ENCODE measurements at places on chromosomes 11 and 22.

DNA sequence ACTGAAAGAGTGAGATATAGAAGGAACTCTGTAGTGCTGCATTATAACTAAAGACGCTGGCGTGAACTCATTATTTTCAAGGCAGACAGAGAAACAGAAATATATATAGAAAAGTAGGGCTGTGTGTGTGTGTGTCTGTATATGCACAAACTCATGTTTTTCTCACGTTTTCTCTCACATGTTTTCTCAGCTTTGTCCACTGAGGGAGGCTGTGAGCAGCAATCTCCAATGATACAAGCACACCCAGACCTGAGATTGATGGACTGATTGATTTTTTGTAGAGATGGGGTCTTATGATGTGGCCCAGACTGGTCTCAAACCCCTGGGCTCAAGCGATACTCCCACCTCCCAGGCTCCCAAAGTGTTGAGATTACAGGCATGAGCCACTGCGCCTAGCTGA lies 122.5 kb downstream of the SERGEF start:
- H3K36me3 ChIP-seq, result peaks cover 21% of the 10 kb centered on the region
- H3K27ac ChIP-seq, result no peak overlapping the region
- no peak overlapping the region for H3K4me3 ChIP-seq

DNA sequence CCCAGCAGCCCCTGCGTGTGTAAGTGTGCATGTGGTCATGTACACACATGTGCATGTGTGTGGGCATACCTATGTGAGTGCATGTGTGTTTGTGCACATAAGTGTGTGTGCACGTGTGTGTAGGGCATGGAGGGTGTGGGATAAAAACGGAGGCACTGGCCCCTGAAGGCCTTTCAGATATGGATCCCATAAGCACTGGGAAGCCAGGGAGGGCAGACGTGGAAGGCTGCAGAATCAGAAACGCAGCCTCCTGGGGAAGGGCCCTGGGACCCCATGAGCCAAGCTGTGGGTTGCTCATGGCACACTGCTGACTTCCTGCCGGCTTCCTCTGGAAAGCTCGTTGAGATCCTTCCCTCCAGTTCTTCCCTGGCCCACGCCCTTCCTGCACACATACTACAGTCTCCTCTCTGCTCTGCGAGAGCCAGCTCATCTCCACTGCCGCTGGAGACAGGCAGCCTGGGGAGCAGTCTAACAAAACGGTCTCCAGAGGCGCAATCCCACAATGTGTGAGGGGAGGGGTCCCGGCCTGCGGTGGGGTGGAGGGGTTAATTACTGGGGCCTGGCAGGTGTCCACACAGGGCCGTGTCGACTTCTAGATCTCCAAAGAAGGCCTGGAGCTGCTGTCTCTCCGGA lies 435.2 kb upstream of the B3GAT1 start:
- no peak for ATAC-seq
- no peaks in the 10 kb centered on the region for H3K36me3 ChIP-seq
- H3K27me3 ChIP-seq, result peaks cover 11% of the 10 kb centered on the region
- H3K4me3 ChIP-seq, result no peak overlapping the region

- H3K27me3 ChIP-seq, result no peaks in the 10 kb centered on the region
- no peak overlapping the region for H3K4me3 ChIP-seq
- no peaks in the 10 kb centered on the region for H3K36me3 ChIP-seq
Measured at GRCh38 chr11:100860318-100861155, 173.4 kb downstream of the ARHGAP42 start.

DNA sequence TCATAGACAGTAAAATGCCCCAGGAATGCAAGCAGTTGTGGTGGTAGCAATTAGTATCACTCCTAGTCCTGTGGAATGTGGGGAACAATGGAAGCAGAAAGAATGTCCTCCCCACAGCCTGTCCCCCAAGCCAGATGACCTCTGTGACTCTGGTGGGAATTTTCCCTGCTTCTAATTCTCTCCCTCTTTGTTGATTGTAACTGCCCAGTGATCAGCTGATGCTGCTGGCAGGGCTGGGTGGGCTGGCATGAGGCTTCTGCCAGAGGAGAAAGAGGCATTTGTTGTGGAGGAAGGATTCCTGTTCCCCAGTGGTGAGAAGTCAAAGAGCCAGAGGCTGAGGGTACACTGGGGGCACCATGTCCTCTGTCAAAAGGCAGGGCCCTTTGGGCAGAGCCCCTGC lies 116.7 kb upstream of the NCAM1 start:
- no peaks in the 10 kb centered on the region for H3K36me3 ChIP-seq
- ATAC-seq, result no peak
- no peak overlapping the region for H3K4me3 ChIP-seq

- no peaks in the 10 kb centered on the region for H3K27me3 ChIP-seq
- no peak overlapping the region for H3K4me3 ChIP-seq
- no peak for ATAC-seq
Measured at GRCh38 chr11:115672412-115672811, 168.2 kb upstream of the CADM1 start.

DNA sequence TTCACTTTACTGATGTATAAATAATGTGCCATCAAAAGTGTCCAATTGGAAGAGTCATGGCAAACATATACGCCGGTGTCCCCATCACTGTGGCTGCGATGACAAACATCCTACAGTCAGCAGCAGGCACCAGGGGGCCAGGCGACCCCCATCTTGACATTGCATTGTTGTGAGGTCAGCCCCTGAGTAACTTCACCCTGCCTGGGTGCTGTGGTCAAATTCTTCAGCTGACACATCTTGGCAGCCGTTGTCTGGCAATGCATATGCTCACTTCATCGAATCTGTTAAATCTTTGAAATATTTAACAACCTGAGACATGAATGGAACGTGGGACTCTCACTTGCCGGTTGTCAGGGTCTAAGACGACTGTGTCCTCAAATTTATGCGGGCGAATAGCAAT lies 430.9 kb downstream of the BRD1 start:
- H3K27ac ChIP-seq, result no peak overlapping the region
- no peak overlapping the region for H3K4me3 ChIP-seq
- H3K27me3 ChIP-seq, result peaks cover 9% of the 10 kb centered on the region
- H3K36me3 ChIP-seq, result no peaks in the 10 kb centered on the region

DNA sequence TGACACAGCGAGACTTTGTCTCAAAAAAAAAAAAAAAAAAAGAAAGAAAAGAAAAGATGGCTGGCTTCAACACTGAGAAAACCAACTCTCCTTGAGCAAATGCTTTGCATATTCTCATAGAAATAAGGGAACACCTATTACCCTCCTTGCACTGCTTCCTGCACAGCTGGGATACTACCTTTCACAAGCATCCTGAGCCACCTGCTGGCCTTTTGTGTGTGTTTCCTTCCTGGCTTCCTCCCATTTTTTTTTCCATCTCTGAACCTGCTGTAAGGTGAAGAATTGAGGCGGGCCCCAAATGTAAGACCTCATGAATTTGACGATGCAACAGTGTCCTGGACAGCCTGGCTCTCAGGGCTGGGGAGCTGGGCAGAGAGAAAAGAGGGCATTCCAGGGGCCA lies 1.9 kb upstream of the RFPL3 start:
- ATAC-seq, result no peak
- H3K4me1 ChIP-seq, result no peaks in the 10 kb centered on the region
- H3K27ac ChIP-seq, result no peak overlapping the region
- H3K27me3 ChIP-seq, result no peaks in the 10 kb centered on the region
- H3K4me3 ChIP-seq, result no peak overlapping the region

GRCh38 chr11:122723576-122723975 lies 68.1 kb downstream of the UBASH3B start:
- no peaks in the 10 kb centered on the region for H3K36me3 ChIP-seq
- H3K4me3 ChIP-seq, result peak overlapping the region; percentile 18
- H3K27me3 ChIP-seq, result no peaks in the 10 kb centered on the region
- H3K4me1 ChIP-seq, result peaks cover 34% of the 10 kb centered on the region

DNA sequence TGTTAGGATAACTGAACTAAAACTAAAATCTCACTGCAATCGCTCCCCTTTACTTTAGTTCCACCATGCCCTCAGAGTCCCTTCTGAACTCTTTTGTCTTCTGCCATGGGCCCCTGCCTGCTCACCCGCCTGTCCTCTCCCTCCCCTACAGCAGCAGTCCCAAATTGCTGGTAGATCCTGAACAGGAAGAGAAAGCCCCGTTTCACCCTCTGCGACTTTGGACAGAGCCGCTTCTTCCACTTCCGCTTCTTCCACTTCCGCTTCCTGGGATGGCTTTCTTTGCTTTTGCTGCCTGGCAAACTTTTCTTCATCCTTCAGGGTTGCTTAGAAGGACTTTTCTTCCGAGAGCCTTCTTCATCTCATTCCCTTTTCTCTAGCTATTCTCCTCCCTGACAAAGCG lies 35.7 kb upstream of the TLCD5 start:
- ATAC-seq, result no peak
- H3K27me3 ChIP-seq, result peaks cover 33% of the 10 kb centered on the region
- no peaks in the 10 kb centered on the region for H3K36me3 ChIP-seq
- no peak overlapping the region for H3K4me3 ChIP-seq
- H3K27ac ChIP-seq, result no peak overlapping the region

GRCh38 chr11:1942558-1943260 lies 4.4 kb upstream of the MRPL23 start:
- no peaks in the 10 kb centered on the region for H3K27me3 ChIP-seq
- peaks cover 8% of the 10 kb centered on the region for H3K4me1 ChIP-seq
- no peak overlapping the region for H3K4me3 ChIP-seq
- H3K36me3 ChIP-seq, result no peaks in the 10 kb centered on the region

GRCh38 chr11:117300283-117300663 lies 9.1 kb downstream of the BACE1-AS start:
- no peaks in the 10 kb centered on the region for H3K36me3 ChIP-seq
- no peak overlapping the region for H3K4me3 ChIP-seq
- ATAC-seq, result no peak
- peaks cover 5% of the 10 kb centered on the region for H3K4me1 ChIP-seq
- no peaks in the 10 kb centered on the region for H3K27me3 ChIP-seq

DNA sequence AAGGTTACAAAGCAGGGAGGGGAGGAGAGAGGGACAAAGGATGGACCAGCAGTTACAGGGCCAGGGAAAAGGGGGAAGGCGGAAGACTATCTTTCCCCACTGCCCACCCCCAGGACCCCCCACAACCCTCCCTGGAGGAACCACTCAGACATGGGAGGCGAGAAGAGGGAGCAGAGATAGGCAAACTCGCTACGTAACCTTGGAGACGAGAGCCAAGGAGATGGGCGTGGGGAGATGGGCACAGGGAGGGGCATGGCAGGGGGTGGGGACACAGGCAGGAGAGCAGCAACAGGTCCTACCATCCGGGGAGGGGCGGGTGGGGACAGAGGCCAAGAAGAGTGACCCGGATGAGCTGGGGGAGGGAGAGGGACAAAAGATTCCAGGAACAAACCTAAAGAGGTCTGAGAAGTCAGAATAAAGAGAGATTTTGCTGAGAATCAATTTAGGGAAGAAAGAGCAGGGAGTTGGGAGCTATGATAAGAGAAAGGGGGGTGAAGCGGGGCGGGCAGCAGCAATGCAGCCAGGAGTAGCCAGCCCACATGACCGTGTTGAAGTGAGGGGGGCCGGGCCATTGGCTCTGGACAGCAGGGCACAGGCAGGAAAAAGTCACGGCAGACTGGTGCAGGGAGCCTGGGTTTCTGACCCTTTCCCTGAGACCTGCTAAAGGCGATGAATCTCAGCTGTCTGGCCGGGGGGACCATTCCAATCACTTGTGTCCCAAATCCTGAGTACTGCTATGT lies 128.4 kb downstream of the BUD13 start:
- no peak overlapping the region for H3K4me3 ChIP-seq
- ATAC-seq, result no peak
- no peaks in the 10 kb centered on the region for H3K36me3 ChIP-seq
- peaks cover 12% of the 10 kb centered on the region for H3K27me3 ChIP-seq
- no peak overlapping the region for H3K27ac ChIP-seq
- H3K4me1 ChIP-seq, result no peaks in the 10 kb centered on the region

DNA sequence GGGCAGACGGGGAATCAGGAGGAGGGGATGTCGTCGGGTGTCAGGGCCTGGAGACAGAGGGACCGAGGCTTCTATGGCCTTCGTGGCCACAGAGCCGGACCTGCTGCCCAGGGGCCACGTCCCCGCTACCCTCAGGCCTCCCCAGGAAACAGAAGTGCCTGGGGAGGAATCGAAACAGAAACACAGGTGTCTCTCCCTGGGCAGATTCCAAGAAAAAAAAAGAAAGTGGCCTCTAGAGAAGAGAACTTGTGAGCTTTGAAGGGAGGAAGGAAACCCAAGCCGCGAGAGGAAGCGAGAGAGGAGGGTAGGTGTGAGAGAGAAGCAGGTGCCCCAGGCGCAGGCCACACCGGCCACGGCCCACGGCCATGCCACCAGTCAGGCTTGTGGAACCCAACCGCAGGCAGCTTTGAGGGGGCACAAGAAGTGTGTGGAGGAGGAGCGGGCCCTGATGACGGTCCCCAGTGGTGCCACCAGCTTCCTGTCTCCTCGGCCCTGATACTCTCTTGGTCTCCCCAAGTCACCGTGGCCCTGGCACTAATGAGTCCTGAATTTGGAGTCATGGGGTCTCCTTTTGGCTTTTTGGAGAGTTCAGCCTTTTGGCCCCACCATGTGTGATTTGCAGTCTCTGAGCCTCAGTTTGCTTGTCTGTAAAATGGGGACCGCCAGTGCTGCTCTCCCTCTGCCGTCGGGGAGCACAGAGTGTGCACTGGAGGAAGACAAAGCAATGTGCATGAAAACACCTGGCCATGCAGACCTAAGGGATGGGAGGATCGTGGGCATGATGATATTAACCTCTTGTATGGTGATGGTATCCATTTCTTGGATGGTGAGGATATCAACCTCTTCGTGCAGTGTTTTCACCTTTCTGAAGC lies 25.2 kb downstream of the LIF start:
- H3K4me1 ChIP-seq, result peaks cover 46% of the 10 kb centered on the region
- H3K27me3 ChIP-seq, result no peaks in the 10 kb centered on the region
- no peaks in the 10 kb centered on the region for H3K36me3 ChIP-seq
- peak overlapping the region; percentile 78 for H3K4me3 ChIP-seq
- H3K27ac ChIP-seq, result peak overlapping the region; percentile 93

- H3K27me3 ChIP-seq, result no peaks in the 10 kb centered on the region
- H3K4me1 ChIP-seq, result peaks cover 9% of the 10 kb centered on the region
- no peak for ATAC-seq
- H3K27ac ChIP-seq, result peak overlapping the region; percentile 53
Measured at GRCh38 chr11:74849525-74850391, 99.1 kb downstream of the XRRA1 start.

DNA sequence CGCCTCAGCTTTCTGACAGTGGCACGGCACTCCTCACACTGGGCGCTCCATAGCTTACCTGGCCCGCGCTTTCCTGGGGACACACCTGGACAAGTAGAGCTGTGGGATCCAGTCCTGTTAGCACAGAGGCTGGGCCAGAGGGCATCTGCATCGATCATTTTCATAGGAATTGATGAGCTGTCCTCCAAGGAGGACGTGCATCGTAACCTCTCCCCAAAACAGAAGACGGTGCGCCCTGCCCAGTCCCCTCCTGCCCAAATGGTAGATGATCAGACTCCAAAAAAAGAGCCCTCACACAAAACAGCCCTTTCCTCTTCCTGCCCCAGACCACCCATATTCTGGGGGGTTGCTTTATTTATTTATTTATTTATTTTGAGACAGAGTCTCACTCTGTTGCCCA lies 161.2 kb downstream of the CTTN start:
- no peak for ATAC-seq
- H3K27ac ChIP-seq, result no peak overlapping the region
- H3K36me3 ChIP-seq, result no peaks in the 10 kb centered on the region
- no peak overlapping the region for H3K4me3 ChIP-seq
- H3K27me3 ChIP-seq, result peaks cover 6% of the 10 kb centered on the region

DNA sequence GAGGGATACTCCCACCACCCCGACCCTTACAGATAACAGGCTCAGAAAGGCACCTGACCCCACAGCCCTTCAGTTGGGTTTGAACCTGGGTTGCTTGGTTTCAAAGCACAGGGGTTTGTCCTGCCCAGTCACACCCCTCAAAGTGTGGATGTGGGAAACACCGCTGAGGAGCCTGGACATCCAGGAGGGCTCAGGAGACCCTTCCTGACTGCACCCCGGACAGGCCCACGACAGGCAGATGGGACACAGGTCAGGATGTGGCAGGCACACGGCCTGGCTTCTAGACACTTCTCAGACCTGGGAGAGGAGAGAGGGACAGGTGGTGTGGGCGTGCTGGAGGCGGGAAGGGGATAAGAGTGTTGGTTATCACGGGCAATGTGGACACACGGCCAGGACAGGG lies 932.3 kb downstream of the BRD1 start:
- H3K27me3 ChIP-seq, result peaks cover 8% of the 10 kb centered on the region
- ATAC-seq, result no peak
- H3K27ac ChIP-seq, result no peak overlapping the region
- H3K4me3 ChIP-seq, result no peak overlapping the region
- H3K4me1 ChIP-seq, result no peaks in the 10 kb centered on the region
